Progenitor cell of endocrine pancreas (in vitro differentiated cells): ENCODE measurements at places on chromosomes 4 and X. TPM values are rescaled to one million over a fixed set of nuclear protein-coding genes. Genes with fewer than 3 reads are reported as not detected.
A peak's percentile ranks its signal among the peaks of the same experiment; 100 is the strongest.

- no peak for DNase-seq
Measured at GRCh38 chrX:22389556-22390179, 117.0 kb downstream of the CBLL2 start.

Gene EIF2S3
- 473 and 501 TPM in 2 replicates for total RNA-seq

- DNase-seq, result no peak
Measured at GRCh38 chrX:36867143-36867542, 141.0 kb upstream of the FAM47C start.

DNA sequence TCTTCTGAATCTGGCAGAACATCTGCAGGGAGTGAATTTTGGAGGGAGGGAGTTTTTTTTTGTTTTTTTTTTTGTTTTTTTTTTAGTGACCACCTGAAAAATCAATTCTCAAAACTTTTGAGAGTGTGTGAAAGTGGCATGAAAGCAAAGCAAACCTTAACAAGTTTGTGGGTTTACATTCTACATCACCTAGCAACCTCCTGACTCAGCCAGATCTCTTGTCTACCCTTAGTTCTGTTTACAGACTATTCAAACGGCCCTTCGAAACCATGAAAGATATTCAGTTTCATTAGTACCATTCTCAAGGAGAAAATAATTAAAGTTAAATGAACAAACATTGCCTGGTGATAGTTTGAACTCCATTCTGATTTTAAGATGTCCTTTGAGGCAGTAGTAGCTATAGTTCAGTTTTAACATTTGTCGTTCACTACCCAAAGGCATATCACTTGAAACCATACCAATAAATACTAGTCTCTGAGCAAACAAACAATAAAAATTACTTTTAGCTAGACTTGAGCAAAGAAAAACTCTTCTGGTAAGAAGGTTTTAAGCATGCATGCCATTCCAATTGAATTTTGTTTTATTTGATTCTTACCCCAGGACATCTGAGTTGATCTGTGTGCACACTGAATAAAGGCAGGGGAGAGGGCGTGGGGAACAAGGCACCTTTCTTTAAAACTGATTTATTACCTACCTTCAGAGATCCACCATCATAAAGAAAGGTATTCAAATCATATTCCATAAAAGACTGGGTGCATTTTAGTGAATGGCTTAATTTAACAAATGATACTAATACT is 137.7 kb downstream of the ARX start:
- DNase-seq, result no peak

DNA sequence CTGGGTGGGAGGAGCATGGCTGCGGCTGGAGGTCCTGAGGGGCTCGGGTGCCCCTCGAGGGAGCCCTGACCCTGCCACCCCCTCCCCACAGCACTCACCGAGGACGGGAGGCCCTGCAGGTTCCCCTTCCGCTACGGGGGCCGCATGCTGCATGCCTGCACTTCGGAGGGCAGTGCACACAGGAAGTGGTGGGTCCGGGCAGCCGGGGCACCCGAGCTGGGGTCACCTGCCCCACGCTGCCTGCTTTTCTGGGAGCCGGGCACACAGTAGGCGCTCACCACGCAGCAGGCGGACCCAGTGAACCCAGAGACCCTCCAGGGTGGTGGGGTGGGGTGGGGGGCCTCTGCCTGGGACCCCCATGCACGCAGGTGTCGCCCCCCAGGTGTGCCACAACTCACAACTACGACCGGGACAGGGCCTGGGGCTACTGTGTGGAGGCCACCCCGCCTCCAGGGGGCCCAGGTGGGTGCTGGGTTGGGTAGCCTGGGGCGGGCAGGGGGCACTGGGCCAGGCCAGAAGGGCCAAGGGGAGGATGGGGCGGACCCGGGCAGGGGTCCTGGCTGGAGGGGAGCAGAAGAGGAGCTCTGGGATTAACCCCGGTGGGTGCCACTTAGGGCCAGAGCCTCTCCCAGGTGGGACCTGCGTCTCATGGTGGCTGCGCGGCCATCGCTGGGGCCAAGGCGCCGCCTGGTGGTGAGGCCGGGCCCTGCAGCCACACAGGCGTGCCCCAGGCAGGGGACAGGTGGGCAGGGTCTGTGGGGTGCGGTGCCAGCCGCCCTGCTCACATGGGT is 1.4 kb downstream of the HGFAC start:
- peak; percentile 52 for DNase-seq

Gene TBC1D8B
- 6.6 and 6.8 TPM in 2 replicates for total RNA-seq

Gene MXRA5
- total RNA-seq, result 2.0 and 4.0 TPM in 2 replicates

DNA sequence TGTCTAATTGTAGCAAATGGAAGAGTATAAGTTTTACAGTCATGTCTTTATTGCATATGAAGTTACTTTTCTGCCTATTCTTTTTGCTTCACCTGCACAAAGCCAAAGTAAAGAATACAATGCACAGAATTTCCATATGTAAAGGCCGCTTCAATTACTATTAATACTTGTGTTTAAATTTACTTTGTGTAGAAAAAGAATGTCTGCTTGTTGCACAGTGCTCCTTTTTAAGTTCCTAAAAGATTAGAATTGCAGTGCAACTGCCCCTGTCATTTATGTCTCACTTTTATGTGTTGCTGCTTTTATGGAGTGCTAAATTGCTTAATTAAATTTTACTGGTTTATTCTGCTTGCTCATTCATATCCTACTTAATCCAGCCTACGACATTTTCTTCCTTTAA is 830.5 kb downstream of the PDHA2 start:
- DNase-seq, result no peak

GRCh38 chrX:106875151-106875550 is 28.0 kb downstream of the RIPPLY1 start:
- no peak for DNase-seq

DNA sequence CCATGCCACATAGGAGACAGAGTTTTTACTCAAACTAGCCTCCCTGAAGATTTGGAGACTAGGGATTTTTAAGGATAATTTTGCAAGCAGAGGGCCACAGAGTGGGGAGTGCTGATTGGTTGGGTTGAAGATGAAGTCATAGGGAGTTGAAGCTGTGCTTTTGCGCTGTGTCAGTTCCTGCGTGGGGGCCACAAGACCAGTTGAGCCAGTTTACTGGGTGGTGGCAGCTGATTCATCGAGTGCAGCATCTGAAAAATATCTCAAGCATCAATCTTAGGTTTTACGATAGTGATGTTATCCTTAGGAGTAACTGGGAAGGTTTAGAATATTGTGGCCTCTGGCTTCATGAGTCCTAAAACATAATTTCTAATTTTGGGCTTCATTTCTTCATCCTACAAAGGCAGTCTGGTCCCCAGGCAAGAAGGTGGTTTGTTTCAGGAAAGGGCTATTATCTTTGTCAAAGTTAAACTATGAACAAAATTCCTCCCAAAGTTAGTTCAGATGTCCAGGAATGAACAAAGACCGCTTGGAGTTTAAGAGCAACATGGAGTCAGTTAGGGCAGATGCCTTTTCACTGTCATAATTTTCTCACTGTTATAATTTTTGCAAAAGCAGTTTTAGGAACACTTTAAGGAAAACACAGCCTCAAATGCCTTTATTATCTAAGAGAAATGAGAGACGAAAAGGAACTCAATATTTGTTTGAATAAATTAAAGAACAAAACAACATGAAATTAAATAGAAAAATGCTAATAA is 960.8 kb upstream of the PRKX start:
- DNase-seq, result no peak

Gene COX7B
- total RNA-seq, result 163 and 178 TPM in 2 replicates

DNA sequence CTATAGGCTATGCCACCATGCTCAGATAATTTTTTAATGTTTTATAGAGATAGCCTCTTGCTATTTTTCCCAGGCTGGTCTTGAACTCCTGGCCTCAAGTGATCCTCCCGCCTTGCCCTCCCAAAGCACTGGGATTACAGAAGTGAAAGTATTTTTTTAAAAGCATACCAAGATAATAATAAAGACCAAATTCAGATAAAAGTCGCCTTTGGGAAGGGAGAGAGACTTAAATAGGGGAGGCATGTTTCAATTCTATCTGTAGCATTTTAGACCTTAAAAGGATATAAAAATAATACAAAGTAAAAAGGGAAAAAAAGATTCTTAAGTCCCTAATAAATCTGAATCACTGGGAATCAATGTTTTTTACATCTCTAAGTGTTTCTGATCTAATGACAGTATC is 108.9 kb downstream of the AFAP1 start:
- no peak for DNase-seq

GRCh38 chrX:46882266-46882665 is 30.0 kb upstream of the JADE3 start:
- DNase-seq, result no peak

Gene VEGFD
- 0.22 and 0.47 TPM in 2 replicates for total RNA-seq

- no peak for DNase-seq
Measured at GRCh38 chr4:88137112-88137511, 21.3 kb downstream of the ABCG2 start.

Gene TLL1
- 0.16 TPM in 1 of 2 replicates, not detected in the other for total RNA-seq

DNA sequence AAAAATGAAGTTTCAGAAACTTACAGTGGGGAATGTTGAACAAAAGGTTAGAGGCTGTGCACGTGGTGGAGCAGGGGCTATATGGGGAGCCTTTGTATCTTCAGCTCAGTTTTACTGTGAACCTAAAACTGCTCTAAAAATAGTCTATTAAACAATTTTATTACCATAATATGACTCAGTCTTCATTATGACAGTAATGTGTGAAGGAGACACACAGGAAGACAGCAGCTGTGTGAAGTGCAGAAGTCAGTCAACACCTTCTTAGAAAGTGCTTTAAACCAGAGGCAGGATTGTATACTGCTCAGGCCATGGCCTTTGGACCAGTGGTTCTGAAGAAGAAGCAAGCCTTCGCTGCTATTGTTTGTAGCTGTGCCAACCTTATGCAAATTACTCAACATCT is 89.7 kb downstream of the ARHGAP10 start:
- no peak for DNase-seq

- no peak for DNase-seq
Measured at GRCh38 chrX:148885203-148885602, 384.8 kb downstream of the AFF2 start.

DNA sequence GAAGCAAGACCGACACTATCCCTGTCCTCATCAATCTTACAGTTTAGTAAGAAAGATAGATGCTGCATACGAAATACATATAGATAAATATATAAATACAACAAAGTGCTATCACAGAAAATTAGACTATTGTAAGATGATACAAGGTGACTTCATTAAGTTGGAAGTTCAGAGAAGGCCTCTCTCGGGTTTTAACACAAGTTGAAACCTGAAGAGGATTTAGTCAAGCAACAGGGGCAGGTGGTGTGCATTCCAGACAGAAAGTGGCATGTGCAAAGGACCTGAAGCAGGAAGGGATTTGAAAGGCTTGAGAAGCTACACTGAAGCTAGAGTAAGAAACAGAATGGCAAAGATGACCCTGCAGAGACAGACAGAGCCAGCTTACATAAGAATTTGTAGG is 36.5 kb downstream of the USP46 start:
- DNase-seq, result no peak

DNA sequence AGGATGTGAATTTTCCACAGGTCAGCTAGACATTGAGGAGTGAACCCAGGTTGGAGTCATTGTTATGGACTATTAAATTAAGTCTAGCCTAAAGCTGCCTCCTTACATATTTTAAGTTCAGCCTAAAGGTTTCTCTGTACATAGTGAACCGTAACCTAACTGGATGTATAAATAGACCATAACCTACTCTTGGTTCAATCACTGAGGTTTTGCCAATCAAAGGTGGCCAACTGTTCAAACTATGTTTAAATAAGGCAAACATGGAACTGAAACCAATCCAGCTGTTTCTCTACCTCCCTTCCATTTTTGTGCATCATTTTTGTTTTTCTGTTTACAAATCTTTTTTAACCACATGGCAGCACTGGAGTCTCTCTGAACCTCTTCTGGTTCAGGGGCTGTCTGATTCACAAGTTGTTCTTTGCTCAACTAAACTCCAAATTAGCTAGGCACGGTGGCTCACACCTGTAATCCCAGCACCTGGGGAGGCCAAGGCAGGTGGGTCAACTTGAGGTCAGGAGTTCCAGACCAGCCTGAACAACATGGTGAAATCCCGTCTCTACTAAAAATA is 43.9 kb upstream of the SFRP2 start:
- DNase-seq, result no peak

DNA sequence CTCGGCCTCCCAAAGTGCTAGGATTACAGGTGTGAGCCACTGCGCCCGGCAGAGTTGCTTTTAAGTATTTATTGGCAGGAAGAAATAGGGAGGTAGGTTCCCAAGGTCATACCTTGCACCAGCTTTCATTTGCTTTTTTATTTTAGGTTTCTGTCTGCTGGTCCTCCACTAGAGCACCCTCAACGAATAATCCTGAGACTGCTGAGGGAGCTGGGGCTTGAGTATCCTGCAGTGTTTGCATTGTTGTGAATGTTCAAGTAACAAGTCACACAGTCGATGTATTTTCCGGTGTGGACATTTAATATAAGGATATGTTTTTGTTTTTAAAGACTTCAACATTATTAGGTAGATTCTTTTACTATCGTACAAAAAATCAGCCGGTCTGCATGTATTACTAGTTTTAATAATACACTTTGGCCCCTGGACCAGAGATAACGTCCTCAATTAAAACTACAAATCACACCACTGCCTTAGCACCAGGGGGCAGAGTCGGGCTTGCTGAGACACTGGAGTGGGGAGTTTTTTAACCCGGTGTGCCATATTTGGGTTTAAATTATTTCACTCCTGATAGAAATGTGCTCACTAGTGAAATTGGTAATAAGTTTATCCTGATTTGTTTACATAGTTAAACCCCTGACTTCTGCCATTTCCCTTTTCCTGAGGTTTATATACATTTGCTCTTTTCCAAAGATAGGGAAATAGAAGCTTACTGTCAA is 11.6 kb downstream of the SMIM20 start:
- DNase-seq, result no peak

Gene CTBP1
- total RNA-seq, result 199 and 204 TPM in 2 replicates

Gene PABPC1L2B
- total RNA-seq, result not detected in 2 replicates

GRCh38 chrX:98405376-98405775 is 1521.7 kb downstream of the RPA4 start:
- DNase-seq, result no peak

GRCh38 chrX:43500996-43501694 is 155.0 kb upstream of the MAOA start:
- DNase-seq, result no peak

Gene CCSER1
- 11.6 and 11.7 TPM in 2 replicates for total RNA-seq

GRCh38 chr4:40629401-40630334 is at the start of gene RBM47:
RBM47 (minus strand) TSS chr4:40629864; CDS start chr4:40438893, 190,971 bp downstream.
- peak; percentile 52 for DNase-seq

DNA sequence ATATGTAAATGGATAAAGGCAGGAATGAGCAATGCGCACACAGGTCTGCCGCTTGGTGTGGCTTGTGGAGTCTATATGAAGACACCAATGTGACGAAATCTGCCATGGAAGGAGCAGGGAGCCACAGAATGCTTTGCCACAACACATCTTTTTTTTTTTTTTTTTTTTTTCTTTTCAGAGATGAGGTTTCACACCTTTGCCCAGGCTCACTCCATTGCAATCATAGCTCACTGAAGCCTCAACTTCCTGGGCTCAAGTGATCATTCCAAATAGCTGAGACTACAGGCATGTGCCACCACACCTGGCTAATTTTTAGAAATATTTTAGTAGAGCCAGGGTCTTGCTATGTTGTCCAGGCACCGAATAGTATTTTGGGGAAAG is 17.4 kb upstream of the SLC34A2 start:
- DNase-seq, result no peak

DNA sequence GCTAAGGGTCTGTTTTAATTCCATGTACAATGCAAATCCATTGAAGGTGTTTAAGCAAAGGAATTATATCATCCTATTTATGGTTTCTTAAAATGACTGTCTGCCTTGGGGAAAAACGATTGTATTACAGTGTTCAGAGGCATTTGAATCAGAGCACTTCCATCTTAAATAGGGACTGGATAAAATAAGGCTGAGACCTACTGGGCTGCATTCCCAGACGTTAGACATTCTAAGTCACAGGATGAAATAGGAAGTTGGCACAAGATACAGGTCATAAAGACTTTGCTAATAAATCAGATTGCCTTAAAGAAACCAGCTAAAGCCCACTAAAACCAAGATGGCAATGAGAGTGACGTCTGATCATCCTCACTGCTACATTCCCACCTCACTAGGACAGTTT is 1167.2 kb upstream of the PABPC4L start:
- no peak for DNase-seq
